ENCODE measurements at places on chromosomes 2 and 18.

- no peaks in the 10 kb centered on the region for H3K4me1 ChIP-seq
- H3K36me3 ChIP-seq = no peaks in the 10 kb centered on the region
- no peaks in the 10 kb centered on the region for H3K27me3 ChIP-seq
These were observed 316.3 kb downstream of the AGPS start for GRCh38 chr2:177708660-177709444.

- no peaks in the 10 kb centered on the region for H3K4me1 ChIP-seq
- DNase-seq = no peak
- H3K27me3 ChIP-seq = no peaks in the 10 kb centered on the region
- no peak overlapping the region for H3K4me3 ChIP-seq
- no peaks in the 10 kb centered on the region for H3K36me3 ChIP-seq
These were observed 32.5 kb upstream of the CCL20 start for GRCh38 chr2:227780981-227781615.

GRCh38 chr18:69414184-69414583, 13.5 kb downstream of the DOK6 start:
- H3K4me3 ChIP-seq = no peak overlapping the region
- no peak overlapping the region for H3K27ac ChIP-seq
- no peaks in the 10 kb centered on the region for H3K36me3 ChIP-seq
- DNase-seq = no peak
- no peaks in the 10 kb centered on the region for H3K4me1 ChIP-seq
- no peaks in the 10 kb centered on the region for H3K27me3 ChIP-seq

GRCh38 chr2:31384351-31384750, 30.2 kb downstream of the XDH start:
- no peaks in the 10 kb centered on the region for H3K36me3 ChIP-seq
- H3K4me1 ChIP-seq = no peaks in the 10 kb centered on the region

DNA sequence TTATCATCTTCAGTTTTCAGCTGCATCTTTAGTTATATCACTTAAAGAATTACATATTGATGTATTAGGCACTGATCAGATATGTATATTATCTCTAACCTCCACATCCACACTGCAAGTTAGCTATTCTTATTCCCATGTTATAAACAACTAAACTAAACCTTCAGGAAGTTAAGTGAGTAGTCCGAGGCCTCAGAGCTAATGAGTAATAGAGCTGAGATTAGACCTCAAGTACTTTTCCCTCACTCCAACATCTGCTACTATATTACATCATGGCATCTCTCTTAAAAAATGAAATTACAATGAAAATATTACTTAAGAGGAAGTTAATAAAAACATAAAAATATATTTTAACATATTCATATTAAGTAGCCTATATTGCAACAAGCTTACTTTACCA, 183.6 kb upstream of the MAP2 start:
- H3K27me3 ChIP-seq = no peaks in the 10 kb centered on the region
- H3K27ac ChIP-seq = no peak overlapping the region
- no peak for DNase-seq
- no peaks in the 10 kb centered on the region for H3K36me3 ChIP-seq
- H3K4me1 ChIP-seq = no peaks in the 10 kb centered on the region
- no peak overlapping the region for H3K4me3 ChIP-seq

DNA sequence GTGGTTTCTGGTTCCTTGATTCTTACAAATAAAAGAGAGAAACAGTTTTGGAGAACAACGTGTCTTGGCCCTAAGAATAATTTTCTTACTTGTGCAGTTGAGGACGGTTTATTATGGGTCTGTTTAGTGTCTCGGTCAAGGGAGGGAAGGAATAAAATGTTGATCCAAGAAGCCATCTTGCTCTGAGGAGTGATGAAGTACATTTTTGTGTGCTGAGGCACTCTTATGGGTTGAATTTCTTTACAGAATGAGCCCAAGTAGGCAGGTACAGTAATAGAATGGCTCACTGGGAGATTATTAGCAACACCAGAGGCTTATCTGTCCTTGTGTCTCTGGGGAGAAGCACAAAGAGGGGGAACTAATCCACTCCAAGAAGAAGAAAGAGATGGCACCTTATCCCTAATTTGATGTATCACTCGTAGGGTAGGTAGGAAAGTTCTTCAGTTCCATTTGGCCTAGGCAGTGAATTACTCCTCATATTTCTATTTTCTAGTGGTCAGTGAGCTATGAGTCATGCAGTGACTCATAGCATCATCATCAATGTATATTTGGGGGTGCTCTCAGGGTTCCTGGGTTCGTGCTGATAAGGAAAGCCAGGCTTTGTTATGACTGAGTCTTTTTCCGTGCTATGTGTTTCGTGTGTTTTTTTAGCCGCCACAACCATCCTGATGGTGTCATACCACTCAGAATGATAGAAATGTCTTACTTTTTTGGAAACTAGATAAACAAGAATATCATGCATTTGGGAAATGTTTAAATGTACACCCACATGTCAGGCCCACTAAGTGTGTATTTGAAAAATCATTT, 250.1 kb upstream of the CTAGE1 start:
- no peaks in the 10 kb centered on the region for H3K27me3 ChIP-seq
- H3K4me1 ChIP-seq = no peaks in the 10 kb centered on the region

GRCh38 chr2:96400049-96401000, 64.8 kb downstream of the NCAPH start:
- H3K4me3 ChIP-seq = no peak overlapping the region
- H3K4me1 ChIP-seq = no peaks in the 10 kb centered on the region
- H3K27ac ChIP-seq = no peak overlapping the region
- H3K36me3 ChIP-seq = no peaks in the 10 kb centered on the region
- H3K27me3 ChIP-seq = no peaks in the 10 kb centered on the region

GRCh38 chr18:58805467-58806187, 59.0 kb upstream of the ZNF532 start:
- H3K4me1 ChIP-seq = no peaks in the 10 kb centered on the region
- DNase-seq = peak; percentile 42
- H3K4me3 ChIP-seq = no peak overlapping the region
- no peaks in the 10 kb centered on the region for H3K27me3 ChIP-seq

DNA sequence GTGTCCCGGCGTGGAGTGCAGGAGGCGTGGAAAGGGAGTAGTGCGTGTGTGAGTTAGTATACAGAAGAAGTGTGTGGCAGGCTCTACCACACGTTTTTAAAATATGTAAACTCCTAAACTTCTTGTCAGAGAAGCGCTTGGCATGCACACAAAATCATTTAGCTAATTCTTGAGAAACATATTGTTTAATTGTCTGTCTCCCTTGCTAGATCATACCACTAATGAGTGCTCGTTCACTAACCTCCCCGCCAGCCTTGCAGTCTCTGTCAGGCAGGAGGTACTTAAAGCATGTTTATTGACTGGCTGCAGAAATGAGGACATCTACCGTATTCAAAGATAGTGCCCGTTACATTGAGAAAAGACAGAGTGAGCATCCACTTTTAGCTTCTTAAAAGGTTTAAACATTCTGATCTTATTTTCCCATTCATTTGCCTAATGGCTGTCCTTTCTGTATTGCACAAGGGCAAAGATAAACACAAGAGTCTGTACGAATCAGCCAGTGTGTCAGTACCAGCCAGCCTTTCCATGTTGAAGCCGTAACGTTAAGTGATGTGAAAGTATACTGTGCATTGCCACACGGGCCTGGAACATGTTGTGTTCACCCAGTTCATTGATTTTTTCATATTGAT, 41.4 kb downstream of the TRAPPC12 start:
- no peak for DNase-seq
- peaks cover 4% of the 10 kb centered on the region for H3K36me3 ChIP-seq
- H3K27ac ChIP-seq = no peak overlapping the region
- H3K4me1 ChIP-seq = no peaks in the 10 kb centered on the region

DNA sequence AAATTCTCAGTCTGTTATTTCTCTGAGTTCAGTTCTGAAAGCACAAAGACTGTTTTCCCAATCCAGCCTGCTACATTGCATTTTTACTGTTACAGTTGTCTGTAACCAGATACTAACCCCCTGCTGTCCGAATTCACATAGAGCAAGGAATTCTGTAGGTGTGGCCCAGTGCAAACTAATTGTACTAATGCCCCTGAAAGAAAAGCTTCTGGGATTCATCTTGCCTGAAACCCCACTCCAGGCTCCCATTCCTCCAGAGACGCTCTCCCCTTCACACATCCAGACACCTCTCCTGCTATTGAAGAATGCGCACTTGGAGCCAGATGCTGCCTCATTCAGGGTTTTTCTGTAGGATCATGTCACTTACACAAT, 127.0 kb downstream of the TTC32 start:
- no peak overlapping the region for H3K27ac ChIP-seq
- DNase-seq = no peak
- H3K4me1 ChIP-seq = no peaks in the 10 kb centered on the region
- no peaks in the 10 kb centered on the region for H3K27me3 ChIP-seq
- no peak overlapping the region for H3K4me3 ChIP-seq

DNA sequence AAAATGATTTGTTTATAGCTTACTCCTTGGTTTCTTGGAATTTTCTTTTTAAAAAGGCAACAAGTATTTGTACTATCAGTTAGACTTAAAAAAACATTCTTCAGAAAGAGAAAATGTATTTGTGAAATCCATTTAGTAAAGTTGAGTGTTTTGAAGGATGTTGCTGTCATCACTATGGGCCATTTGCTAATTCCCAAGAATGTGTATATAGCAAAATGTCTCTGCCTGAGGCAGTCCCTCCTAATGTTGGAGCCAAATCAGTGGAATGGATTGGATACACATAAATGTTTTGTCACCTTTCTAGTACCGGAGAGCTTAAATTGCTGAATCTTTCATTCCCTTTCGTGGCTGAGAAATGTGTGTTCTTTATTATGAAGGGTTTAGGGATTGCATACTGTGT, 890.2 kb upstream of the ZEB2 start:
- H3K4me3 ChIP-seq = no peak overlapping the region
- no peak overlapping the region for H3K27ac ChIP-seq
- no peaks in the 10 kb centered on the region for H3K4me1 ChIP-seq
- H3K36me3 ChIP-seq = no peaks in the 10 kb centered on the region
- DNase-seq = no peak
- H3K27me3 ChIP-seq = no peaks in the 10 kb centered on the region

- no peaks in the 10 kb centered on the region for H3K4me1 ChIP-seq
- H3K36me3 ChIP-seq = no peaks in the 10 kb centered on the region
- H3K4me3 ChIP-seq = no peak overlapping the region
These were observed 73.9 kb upstream of the HPCAL1 start for GRCh38 chr2:10228611-10229365.

DNA sequence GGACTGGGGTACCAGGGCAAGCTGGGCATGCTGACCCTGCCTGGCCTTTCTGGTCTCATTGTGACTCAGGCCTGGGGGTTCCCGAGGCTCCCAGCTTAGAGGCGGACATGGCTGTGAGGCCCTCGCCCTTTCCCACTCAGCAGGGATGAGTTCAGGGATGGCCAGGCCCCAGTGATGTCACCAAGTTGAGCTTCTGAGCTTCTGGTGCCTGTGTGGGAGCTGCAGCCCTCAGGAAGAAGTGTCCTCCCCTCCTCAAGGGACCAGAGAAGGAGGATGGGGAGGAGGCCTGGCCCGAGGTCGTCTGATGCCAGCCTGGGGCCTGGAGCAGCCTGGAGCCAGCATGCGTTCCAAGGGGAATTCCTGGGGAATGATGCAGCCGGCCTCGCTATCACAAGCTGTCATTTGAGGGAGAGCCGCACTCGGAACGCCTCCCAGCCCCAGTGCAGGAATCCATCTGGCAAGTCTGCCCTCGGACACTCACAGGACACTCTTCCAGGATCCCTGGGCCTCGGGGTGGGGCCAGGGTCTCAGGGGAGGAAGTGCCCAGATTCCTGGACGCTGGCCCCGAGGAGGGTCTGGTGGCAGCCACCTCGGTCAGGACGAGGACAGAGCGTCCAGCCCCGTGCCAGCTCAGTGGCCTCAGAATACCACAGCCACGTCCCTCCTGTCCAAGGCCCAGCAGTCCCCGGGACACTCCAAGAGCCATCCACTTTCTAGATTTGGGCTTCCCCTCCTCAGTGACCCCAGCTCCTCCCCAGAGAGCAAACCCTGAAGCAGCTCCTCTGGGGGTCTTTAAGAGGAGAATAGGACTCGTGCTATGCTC, 61.2 kb upstream of the GPC1 start:
- H3K36me3 ChIP-seq = no peaks in the 10 kb centered on the region
- no peak overlapping the region for H3K4me3 ChIP-seq
- peaks cover 3% of the 10 kb centered on the region for H3K27me3 ChIP-seq
- H3K27ac ChIP-seq = peak overlapping the region; percentile 38
- peaks cover 2% of the 10 kb centered on the region for H3K4me1 ChIP-seq

- DNase-seq = no peak
- peak overlapping the region; percentile 78 for H3K27ac ChIP-seq
- no peak overlapping the region for H3K4me3 ChIP-seq
- H3K4me1 ChIP-seq = peaks cover 7% of the 10 kb centered on the region
These were observed 87.7 kb downstream of the LIMS1 start for GRCh38 chr2:108621687-108622681.

GRCh38 chr2:239252393-239252792, 148.4 kb downstream of the HDAC4 start:
- no peak for DNase-seq
- H3K4me1 ChIP-seq = no peaks in the 10 kb centered on the region
- H3K4me3 ChIP-seq = no peak overlapping the region
- no peak overlapping the region for H3K27ac ChIP-seq
- no peaks in the 10 kb centered on the region for H3K27me3 ChIP-seq

DNA sequence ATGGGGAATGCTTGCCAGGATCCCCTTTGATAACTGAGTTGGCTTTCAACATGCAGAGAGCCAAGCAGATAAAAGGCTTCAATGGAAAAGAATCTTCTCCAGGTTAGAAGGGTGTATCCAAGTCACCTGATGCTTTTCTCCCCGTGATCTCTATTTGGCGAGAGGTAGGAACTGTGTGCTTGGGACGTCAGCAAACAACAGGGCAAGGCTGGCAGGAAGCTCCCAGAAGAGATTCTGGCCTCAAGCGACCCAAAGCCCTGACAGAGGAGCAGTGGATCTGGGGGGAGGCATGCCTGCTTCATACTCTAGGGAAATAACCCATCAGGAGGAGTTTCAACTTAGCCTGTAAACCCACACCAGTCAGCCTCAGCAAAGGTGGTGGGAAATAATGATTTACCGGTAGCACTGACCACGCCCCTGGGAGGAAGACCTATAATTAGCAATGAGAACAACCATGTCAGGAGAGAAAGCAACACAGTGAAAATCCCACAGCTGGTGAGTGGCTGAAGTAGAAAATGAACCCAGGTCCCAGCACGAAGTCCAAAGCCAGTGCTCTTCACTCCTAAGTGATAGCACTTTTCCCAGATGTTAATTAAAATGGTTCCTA, 76.3 kb upstream of the SEC11C start:
- no peak overlapping the region for H3K4me3 ChIP-seq
- no peaks in the 10 kb centered on the region for H3K4me1 ChIP-seq
- no peak overlapping the region for H3K27ac ChIP-seq
- no peaks in the 10 kb centered on the region for H3K27me3 ChIP-seq
- no peak for DNase-seq

- no peaks in the 10 kb centered on the region for H3K27me3 ChIP-seq
- H3K4me1 ChIP-seq = no peaks in the 10 kb centered on the region
These were observed 57.3 kb downstream of the ITGA6 start for GRCh38 chr2:172484706-172485105.

DNA sequence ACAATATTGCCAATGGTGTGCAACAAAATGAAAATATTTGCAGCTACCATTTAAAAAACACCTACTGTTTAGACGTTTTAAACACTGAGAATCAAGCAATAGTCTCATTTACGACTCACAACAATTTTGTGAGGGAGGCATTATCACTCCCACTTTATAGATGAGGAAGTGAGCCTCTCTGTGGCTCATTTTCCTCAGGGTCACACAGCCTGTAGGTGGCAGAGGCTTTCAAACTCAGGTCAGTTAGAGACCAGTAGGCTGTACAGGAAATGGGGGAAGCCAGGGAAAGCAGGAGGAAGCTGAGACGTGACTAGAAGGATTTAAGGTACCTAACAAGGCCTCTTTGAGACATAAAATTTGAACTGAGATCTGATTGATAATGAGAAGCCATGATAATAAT, 95.0 kb upstream of the ZNF521 start:
- no peaks in the 10 kb centered on the region for H3K27me3 ChIP-seq
- no peak overlapping the region for H3K27ac ChIP-seq
- H3K4me3 ChIP-seq = no peak overlapping the region
- no peaks in the 10 kb centered on the region for H3K4me1 ChIP-seq
- H3K36me3 ChIP-seq = no peaks in the 10 kb centered on the region
- no peak for DNase-seq
